ENCODE measurements at places on chromosomes 2 and 18.
A peak's percentile ranks its signal among the peaks of the same experiment; 100 is the strongest.

- DNase-seq: no peak
Observed at GRCh38 chr18:10923141-10923540, 226.2 kb downstream of the PIEZO2 start.

GRCh38 chr2:181760521-181760920 is 80.2 kb upstream of the NEUROD1 start:
- no peak for DNase-seq

- no peak for DNase-seq
Observed at GRCh38 chr18:22471546-22472131, 53.9 kb upstream of the CTAGE1 start.

DNA sequence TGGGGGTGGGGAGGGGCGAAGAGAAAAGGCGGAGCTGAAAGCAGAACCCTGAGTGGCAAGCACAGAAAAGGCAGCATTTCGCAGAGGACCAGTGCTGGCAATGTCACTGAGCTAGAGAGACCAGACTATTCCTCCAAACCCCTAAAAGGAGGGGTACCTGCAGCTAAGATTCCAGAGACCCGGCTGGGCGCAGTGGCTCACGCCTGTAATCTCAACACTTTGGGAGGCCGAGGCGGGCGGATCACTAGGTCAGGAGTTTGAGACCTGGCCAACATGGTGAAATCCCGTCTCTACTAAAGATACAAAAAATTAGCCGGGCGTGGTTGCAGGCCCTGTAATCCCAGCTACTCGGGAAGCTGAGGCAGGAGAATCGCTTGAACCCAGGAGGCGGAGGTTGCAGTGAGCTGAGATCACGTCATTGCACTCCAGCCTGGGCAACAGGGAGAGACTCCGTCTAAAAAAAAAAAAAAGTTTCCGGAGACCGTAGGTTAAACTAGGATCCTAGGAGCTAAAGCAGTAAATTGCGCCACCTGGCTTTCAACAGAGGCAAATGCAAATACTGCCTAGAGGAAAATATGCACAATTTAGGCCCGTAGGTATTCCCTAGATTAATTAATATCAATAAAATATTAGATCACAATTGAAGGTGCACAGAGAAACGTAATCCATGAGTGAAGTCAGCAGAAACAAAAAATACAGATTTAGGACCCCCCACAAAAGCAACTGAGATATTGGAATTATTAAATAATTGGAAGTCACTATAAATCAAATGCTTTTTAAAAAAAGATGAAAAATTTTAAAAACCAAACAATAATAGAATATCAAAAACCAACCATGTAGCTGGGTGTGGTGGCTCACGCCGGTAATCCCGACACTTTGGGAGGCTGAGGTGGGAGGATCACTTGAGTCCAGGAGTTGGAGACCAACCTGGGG is 4.9 kb downstream of the UCN start:
- peak; percentile 85 for DNase-seq

Data from A673 (cell line).